Activated naive CD4-positive, alpha-beta T cell (primary cell): ENCODE measurements at places on chromosomes 2 and 18.

DNA sequence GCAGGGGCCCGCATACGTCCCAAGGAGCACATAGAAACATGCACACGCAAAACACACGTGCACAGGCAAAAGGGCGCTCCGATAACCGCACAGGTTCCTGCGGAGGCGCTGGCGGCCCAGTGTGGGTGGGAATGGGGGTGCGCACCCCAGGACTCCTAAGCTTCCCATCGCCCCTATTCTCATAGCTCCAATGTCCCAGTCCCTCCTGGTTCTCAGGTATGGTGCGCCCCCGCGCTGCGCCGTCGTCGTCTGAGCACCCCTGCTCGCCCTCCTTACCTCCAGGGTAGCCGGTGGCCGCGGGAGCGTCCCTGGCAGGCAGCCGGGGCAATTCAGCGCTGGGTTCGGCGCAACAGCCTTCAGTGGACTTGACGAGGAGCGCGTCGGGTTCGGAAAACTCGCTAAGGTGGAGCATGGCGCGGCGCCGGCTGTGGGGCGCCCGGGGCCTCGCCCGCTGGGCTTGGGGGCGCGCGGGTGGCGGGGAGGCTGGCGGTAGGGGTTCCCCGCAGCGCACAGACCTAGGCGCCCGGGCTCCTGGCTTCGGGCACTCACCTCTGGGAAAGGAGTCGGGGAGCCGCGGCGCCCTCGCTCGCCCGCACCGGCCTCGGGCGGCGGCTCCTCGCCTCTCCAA is 328 bp downstream of the EGR4 start:
- no peak for DNase-seq

DNA sequence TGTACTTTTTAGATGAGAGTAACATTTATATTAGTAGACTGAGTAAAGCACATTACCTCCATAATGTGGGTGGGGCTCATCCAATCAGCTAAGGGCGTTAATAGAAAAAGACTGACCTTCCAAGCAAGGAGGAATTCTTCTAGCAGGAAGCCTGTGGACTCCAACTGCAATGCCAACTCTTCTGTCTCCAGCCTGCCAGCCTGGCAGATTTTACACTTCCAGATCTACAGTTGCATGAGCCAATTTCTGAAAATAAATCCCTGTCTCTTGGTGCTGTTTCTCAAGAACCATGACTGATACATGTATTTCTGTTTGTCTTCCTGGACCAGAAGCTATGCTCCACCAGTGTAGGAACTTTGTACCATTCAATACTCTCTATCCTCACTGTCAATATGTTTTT is 69.0 kb upstream of the LMAN1 start:
- DNase-seq, result no peak

GRCh38 chr18:36947820-36948348 is 119.0 kb downstream of the KIAA1328 start:
- no peak for DNase-seq

- DNase-seq, result no peak
Measured at GRCh38 chr2:118861242-118861641, 13.8 kb upstream of the EN1 start.

- no peak for DNase-seq
Measured at GRCh38 chr2:46229134-46230063, 67.8 kb upstream of the EPAS1 start.

GRCh38 chr2:71546777-71547281 is 93.5 kb downstream of the DYSF start:
- DNase-seq, result no peak

DNA sequence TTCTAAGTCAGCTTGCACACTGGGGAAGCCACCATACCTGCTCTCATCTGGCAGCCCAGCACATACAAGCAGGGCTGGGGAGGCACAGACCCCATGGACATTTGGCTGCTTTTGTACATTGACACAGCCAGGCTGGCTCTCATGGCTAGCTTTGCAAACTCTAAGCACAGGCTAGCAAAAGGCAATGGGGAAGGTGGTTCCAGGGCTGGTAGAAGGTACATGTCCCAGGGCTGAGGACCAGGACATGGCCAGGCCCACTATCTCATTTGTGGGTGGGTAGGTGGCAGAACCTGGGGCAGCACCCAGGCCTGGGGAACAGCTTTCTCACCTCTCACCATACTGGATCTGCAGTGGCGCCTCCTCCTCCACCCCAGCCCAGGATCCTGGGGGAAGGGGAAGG is 90.9 kb downstream of the HS1BP3 start:
- DNase-seq, result no peak

- DNase-seq, result no peak
Measured at GRCh38 chr18:26540043-26540628, 8.2 kb downstream of the KCTD1 start.

DNA sequence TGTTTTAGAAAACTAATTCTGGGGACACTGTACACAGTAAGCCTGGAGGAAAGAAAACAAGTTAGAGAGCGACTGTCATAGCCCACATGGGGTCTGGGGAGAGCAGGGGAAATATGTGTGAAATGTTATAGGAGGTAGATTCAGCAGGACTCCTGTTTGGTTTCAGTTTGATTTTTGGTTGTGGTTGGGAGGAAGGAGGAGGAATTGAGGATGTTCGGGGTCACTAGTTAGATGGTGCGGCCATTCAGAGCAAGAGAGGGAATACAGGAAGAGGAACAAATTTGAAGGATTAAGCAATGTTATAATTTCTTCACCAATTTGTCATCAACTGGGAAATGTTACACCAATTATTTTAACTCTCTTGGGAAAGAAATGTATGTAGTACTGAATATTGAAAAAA is 25.1 kb downstream of the TTC39C start:
- no peak for DNase-seq

DNA sequence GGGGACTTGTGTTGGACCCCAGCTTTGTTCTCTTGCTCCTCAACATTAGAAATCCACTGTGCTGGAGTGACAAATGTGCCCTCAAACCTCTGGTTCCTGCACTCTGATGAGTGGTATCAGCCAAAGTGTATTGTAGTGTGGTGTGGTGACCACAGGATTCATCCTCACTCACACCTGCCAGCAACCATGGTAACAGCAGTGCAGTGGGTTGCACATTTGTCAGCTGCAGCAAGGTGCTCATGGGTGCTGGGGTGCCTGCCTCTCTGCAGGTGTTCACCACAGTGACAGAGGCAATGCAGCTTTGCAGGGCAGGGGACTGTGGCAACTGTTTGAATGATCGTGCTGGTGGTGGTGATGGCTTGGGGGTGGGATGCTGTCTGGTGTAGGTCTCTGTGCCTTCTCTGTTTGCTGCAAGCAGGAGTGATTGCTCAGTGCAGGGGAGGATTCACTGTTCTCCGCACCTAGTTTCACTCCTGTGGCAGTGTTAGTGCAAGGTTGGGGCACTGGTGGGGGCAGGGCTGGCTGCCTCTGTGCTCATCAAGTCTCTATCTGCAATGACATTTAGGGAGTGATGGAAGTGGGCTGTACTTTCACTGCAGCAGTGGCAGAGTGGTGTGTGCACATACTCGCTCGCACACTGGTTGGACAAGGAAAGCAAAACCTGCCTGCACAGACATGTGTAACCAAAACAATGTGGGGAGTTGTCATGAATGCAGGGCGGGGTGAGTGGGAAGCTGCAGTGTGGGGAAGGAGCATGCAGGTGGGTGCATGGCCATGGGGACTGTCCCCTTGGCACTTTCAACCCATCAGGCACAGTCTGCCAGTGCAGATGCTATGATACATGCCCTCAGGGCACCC is 301.1 kb downstream of the PIK3C3 start:
- DNase-seq, result no peak

- DNase-seq, result no peak
Measured at GRCh38 chr2:129611471-129611870, 368.0 kb upstream of the RAB6C start.
